Left ventricle myocardium superior (tissue), 1 donor: ENCODE measurements at places on chromosomes 2 and 18.

DNA sequence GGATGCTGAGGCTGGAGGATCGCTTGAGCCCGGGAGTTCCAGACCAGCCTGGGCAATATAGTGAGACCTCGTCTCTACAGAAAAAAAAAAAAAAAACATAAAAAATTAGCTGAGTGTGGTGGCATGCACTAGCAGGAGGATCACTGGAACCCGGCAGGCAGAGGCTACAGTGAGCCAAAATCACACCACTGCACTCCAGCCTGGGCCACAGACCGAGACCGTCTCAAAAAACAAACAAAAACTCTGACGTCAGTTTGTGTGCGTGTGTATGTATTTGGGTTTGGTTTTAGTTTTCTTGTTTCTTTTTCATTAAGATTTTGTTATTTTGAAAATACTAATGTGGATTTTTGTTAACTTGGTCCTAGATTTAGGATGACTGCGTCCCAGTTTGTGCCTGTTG, 19.0 kb downstream of the CEP68 start:
- no peak for DNase-seq

GRCh38 chr2:85215448-85216401, 82.5 kb downstream of the TCF7L1 start:
- no peak for DNase-seq

- no peak for DNase-seq
Observed at GRCh38 chr18:68660354-68661183, 54.3 kb downstream of the TMX3 start.

DNA sequence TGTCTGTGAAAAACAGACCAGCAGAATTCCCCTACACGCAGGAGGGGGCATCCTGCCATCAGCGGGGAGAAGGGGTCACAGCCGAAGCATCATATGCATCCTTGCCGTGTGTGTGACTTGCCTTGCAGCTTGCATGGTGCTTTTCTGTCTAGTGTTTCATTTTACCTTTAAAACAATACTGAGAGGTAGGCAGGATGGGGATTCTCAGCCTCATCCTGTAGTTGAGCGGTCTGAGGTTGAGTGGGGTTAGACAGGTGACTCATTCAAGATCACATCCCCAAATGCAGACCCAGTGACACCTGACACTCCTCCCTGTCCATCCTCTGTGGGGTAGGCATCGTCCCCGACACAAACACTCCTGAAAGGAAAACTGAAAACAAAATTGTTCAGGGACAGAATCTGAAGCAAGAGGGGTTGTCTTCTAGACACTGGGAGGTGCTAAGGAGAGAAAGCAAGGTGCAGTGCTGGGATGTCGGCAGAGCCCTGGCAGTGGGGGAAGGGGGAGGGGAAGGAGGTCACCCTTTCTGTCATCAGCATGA, 7.9 kb downstream of the ARL4C start:
- DNase-seq: no peak

- no peak for DNase-seq
Observed at GRCh38 chr2:237555560-237555959, 10.8 kb upstream of the PRLH start.

GRCh38 chr2:200422071-200422470, 87.8 kb downstream of the KCTD18 start:
- DNase-seq: no peak

- DNase-seq: no peak
Observed at GRCh38 chr2:113842919-113843736, 46.8 kb upstream of the ACTR3 start.

DNA sequence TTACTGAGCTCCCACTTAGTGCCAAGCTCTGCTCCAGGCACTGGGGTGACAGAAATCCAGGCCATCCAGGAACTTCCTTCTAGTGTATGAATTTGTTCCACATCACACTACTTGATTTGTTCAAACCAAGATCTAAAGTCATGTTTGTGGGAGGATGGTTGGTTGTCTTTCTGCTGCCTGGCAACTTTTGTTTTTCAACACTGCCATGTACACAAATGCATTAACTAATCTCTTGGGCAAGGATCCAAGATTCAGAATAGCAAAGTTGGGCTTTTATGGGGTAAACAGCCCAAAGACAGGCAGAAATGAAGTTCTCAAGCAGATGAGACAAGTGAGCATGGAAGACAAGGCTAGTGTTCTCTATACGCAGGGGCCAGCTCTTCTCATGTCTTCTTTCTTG, 53.4 kb upstream of the PROKR1 start:
- no peak for DNase-seq

DNA sequence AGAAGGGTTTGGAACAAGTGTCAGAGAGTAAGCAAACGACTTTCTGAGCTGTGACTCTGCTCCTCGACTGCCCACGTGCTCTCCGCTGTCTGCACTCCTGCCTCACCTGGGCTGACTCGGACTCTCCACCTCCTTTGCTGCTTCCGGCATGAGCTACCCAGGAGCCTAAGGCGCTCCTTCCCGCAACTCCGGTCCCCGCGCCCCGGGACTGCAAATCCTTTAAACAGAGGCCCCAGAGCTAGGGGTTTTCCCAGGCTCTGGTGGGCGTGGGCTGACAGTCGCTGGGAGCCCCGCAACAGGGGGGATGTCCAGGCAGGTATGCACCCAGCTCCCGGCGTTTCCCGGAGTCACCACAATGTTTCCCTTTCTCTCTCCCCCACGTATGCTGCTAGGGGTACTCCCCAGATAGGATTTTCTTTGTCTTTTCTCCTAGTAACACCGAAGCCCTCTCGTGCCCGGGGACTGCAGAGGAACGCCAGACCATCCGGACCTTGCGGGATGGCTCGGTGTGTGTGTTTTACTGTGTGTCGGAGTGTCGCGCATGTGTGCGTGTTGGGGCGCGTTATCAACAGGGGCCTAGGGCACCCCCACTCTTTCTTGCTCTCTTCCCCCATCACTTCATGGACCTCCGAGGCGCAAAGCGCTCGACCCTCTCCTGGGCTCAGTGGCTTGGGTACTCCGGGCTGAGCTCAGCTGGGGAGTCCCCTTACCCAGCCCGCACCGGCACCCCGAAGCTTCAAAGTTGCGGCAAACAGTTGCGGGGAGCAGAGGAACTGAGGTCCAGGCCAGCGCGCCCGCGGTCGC, 691 bp upstream of the THSD7B start:
- no peak for DNase-seq

DNA sequence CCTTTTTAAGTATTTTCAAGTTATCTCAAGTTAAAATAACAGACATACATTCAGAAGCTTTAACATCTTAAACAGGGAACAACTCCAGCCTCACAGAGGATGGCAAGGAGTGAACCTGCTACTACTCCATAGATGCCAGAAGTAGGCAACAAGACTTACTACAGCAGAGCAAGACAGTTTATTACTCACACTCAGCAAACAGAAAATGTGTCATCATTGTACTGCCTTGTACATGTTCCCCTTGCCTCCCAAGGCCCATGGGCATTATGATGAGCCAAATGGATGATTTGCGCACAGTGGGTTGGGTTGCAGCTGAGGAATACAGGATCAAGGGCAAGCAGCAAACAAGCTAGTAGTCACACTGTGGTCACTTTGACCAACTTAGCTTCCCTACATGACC, 80.6 kb upstream of the VRK2 start:
- no peak for DNase-seq

DNA sequence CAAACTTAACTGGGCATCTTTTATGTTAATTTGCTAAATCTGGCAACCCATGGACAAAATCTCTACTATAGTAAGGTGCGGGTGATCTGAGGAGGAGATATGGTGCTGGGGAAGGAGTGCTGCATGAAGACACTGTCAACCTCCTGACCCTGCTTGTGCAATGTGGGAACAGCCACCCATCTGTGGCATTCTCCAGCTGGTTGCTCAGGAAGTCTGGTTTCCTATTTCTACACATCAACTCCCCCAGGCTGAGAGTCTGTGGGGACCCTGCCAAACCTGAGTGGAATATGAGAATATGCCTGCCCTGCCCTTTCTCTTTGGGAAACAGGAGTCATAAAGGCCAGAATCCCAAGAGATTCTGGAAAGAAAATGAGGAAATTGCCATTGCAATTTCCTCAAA, 60.1 kb upstream of the PAX3 start:
- peak; percentile 55 for DNase-seq

DNA sequence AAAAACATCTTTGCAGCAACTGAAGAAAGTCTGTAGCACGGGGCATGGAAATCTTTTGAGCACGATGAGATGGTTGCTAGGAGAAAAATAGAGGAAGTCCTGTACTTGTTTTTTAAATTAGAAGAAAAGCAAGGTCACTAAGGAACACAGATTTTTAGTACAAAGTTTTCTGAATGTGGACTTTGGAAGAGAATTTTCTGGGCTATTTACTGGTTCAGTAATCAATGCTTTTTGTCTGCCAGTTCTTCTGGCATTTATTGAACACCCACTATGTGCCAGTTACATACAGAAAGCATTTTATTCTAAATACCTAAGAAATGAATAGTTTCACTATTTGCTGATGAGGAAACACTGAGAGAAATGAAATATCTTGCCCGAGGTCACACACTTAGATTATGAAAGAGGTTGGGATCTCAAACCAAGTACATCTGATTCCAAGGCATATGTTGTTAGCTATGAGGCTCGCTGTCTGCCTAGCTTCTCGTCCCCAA, 15.6 kb upstream of the MAP3K20 start:
- no peak for DNase-seq

GRCh38 chr2:90207454-90208058, 1516.1 kb downstream of the RPIA start:
- no peak for DNase-seq

DNA sequence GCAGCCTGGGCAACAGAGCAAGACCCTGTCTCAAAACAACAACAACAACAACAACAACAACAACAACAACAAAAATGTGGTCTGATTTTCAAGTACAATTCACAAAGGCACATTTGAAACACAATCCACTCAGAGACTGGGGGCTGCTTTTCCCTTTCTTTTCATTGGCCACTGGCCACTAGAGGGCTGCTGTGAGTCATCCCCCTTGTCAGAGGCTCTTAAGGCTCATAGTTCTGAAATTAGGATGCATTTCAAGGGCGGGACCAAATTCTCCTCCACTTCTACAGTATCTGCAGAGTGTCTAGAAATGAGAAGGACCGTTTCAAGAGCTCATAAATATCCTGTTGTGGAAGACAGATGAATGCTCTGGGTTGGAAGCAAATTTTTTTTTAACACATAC, 285.4 kb downstream of the NRXN1 start:
- DNase-seq: no peak

- peak; percentile 48 for DNase-seq
Observed at GRCh38 chr2:43328133-43328532, 101.7 kb upstream of the ZFP36L2 start.

DNA sequence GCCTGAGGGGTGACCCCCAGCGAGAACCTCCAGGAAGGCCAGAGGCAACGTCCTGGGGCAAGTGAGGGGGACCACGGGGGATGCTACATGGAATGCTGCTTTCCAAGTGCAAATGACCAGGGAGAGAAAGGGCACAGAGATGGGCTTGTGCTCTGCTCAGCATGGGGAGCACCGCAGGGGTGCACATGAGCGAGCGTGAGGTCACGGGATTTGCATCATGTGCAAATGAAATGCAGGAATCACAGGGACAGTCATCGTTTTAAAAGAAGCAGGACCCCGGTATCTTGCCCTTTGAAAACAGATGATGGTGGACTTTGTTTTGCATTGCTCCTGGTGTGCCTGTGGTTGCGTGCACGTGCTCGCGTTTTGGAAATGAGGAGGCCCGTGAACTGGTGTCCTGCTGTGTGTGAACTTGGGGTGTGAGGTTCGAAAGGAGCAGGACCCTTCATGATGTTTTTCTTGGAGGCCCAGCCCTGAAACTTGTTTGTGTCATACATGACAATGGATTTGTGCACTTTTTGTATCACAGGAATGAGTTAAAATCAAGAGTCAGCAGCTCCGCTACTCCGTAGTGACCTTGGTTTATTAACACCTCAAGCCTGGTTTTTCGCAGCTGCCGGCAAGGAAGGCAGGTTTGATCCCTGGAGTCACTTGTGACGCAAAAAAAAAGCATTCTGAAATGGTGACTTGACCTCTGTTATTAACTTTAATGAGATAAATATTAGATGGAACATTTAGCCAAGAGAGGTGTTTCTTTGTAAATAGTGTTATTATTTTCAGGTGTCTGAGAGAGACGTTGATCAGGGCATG, 234.5 kb downstream of the LDLRAD4 start:
- no peak for DNase-seq
